Fibroblast of skin of left biceps (primary cell): ENCODE measurements at places on chromosomes 11 and 22.

DNA sequence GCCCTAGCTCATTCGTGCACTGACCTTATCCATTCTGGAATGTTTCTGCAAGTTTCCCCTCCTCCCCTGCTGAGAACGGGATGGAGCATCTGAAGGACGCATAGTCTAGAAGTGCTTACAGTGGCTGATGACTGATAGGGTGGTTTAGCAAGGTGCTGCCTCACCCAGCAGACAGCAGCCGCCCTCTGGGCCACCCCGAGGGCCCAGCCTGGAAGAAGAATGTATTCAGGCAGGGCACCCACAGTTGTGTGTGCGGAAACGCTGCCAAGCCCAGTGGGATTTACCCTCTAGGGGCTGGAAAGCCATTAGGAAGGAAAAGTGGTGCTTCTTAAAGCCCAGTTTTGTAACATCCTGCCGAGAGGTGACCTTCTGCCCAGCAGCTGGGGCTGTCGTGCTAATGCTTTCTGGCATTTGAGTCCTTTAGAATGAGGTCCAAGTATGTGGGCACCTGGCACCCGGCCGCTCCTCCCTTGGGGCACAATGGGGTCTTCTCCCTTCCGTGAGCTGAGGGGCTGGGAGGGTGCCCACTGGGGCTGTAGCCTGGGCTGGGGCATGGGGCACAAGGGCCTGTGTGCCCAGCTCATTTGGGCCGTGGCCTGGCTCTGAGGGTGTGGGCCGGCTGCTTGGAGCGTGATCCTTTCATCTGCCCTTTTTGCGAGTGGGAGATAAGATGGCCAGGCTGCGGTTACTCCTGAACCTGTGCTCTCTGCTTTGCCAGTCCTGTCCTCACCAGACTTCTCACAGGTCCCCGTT, 14.4 kb downstream of the FBLN1 start:
- DNase-seq: no peak

DNA sequence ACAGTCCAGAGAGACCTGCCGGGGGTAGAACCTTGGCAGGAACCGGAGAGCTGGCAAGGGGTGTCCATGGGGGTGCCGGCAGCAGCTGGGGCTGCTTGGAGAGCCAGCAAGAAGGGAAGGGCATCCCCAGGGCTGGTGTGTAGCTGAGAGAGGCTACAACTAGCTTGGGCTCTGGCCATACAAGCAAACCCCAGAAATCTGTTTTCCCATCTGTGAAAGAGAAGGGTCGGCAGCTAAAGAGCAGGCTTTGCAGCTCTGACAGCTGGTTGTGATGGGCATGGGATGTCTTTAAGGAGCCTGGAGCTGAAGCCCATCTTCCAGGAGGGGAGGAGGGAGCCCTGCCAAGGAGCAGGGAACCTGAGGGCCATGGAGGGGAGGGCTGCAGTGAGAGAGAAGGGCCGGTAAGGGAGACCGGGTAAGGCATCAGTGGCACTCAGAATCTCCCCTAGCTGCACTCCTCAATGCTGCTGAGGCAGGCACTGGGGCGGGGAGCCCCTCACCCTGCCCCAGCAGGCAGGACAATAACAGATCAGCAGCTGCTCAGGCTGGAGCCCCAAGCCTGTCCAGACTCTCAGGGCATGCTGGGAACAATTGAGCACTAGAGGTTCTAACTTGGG, 3.9 kb downstream of the CHST1 start:
- DNase-seq: no peak

DNA sequence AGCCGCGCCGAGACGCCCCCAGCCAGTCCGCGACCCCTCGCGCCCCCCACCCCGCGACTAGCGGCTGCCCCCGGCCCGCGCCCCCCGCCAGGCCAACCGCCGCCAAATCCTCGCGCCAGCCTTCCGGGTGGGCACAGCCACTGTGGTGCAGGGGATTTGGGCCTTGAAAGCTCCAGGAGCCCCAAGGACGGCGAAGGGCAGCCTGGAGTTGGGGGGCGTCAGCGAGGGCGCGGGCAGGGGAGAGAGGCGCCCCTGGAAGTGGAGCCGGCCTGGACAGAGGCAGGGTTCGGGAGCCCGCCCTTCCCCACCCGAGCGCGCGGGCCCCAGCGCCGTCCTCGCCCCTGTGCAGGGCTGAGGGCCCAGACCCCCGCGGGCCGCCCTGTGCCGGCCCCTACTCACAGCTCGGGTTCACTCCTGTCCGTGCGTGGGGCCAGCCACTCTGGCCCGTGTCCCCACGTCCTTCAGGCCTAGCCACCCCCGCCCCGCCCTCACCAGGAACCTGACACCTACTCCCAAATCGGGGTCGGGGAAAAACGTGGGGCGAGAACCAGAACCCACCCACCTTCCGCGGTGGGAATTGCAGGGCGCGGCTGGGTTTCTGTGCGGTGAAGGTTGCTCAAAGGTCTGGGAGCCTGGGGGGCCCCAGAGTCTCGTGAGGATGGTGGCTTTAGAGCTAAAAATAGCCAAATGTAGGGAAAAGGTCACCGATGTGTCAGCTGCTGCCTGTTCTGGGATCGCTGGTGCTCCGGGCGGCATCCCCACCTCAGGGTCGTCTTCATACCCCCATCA, at the start of gene CPT1B:
CPT1B (minus strand) TSS at position 441 of the 789 bp plus-strand sequence. CDS start 512 bp downstream, outside the sequence.
- DNase-seq: no peak

- DNase-seq: no peak
Observed at GRCh38 chr22:20979243-20979809, 2.8 kb upstream of the LZTR1 start.

DNA sequence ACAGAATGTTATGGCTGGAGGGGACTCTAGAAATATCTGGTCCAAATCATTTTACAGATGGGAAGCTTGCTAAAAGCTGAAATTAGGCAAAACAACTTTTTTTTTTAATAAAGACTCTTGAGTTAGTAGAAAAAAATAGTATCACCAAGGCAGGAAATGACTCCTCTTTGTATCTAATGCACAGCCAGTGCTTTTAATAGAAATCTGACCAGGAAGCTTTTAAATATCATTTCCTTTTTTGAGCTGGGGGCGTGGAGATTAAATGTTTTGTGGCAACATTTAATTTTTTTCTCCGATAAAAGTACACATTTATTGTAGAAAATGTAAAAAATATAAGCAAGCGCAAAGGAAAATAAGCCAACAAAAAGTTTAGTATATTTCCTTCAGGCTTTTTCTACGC, 22.5 kb downstream of the TRAF6 start:
- DNase-seq: no peak

DNA sequence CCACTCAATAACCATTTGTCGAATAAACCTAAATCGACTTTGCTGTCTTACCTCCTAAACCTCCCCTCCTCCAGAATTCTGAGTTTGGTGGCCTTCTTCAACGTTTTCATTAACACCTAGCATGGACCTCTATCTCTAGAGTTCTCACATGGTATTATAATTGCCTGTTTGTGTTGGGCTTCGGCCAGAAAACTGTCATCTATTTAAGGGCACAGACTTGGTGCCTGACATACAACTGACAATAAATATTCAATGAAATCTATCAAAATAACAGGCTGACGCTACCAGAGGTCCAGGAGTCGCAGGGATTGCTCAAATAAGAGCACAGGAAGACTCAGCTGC, 687 bp downstream of the ALKBH8 start:
- DNase-seq: no peak

- no peak for DNase-seq
Observed at GRCh38 chr11:121431820-121432526, 20.1 kb upstream of the SORL1 start.

- no peak for DNase-seq
Observed at GRCh38 chr11:79634905-79635304, 194.1 kb upstream of the TENM4 start.

DNA sequence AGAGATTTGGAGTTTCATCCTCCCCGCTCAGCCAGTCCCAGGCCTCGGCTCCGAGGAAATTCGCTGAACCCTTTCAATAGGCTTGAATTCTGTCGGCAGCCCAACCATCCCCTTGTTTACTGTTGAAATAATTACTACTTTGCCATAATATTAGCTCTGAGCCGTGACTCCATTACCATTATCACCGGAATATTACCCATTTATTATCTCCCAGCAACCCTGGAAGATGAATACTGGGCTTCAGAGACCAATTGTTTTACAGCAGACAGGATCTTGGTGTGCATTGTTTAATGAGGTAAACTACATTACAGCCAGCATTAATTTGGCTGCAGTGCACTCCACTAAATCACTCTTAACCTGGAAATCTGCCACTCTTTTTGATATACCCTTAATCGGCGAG, 867.4 kb downstream of the NTM start:
- DNase-seq: no peak

- no peak for DNase-seq
Observed at GRCh38 chr11:61999141-61999975, 31.9 kb upstream of the FTH1 start.

GRCh38 chr11:70834277-70834940, 418.0 kb downstream of the SHANK2 start:
- DNase-seq: no peak

DNA sequence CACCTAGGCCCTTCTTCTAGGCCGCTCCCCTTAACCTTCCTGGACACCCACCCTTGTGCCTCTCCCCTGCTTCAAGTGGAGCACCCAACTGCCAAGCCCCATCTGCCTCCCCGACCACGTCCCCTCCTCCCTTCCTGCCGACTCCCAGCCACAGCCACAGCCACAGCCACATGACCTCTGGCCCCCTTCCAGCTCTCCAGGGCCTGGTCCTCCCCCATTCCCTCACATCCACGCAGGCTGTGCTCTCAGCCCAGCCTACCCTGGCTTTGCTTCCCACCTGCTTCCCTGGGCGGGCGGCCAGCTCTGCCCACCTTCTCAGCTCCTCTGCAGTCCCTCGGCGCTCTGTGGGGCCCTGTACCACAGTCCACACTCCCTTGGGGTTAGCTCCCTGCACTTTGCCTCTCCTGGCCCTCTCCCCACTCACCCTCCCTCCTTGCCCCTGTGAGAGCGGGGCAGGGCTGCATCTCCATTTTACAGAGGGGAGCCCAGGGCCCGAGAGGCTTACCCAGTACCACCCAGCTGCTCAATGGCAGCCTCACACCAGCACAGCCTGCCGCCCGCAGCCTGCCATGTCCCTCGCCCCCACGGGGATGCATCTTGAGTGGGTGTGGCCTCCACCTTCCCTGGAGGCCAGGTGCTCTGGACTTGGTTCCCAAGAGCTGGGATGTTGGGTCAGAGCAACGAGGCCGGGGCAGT, 20.3 kb downstream of the PARVG start:
- no peak for DNase-seq

GRCh38 chr11:76023236-76024068, 182.8 kb downstream of the WNT11 start:
- DNase-seq: no peak

- DNase-seq: no peak
Observed at GRCh38 chr22:23862103-23862502, 4.4 kb downstream of the SLC2A11 start.

- no peak for DNase-seq
Observed at GRCh38 chr22:37990301-37990700, 5.9 kb upstream of the SOX10 start.

DNA sequence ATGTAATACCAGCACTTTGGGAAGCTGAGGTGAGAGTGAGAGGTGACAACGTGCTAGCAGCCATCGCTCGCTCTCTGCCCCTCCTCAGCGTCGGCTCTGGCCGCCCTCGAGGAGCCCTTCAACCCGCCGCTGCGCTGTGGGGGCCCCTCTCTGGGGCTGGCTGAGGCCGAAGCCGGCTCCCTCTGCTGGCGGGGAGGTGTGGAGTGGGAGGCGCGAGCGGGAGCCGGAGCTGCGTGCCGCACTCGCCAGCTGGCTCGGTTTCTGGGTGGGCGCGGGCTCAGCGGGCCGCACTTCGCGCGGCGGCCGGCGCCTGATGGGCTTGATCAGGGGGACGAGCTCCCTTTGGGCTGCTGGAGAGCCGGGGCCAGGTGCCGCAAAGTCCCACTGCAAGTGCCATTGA, 98.9 kb upstream of the UBASH3B start:
- no peak for DNase-seq

DNA sequence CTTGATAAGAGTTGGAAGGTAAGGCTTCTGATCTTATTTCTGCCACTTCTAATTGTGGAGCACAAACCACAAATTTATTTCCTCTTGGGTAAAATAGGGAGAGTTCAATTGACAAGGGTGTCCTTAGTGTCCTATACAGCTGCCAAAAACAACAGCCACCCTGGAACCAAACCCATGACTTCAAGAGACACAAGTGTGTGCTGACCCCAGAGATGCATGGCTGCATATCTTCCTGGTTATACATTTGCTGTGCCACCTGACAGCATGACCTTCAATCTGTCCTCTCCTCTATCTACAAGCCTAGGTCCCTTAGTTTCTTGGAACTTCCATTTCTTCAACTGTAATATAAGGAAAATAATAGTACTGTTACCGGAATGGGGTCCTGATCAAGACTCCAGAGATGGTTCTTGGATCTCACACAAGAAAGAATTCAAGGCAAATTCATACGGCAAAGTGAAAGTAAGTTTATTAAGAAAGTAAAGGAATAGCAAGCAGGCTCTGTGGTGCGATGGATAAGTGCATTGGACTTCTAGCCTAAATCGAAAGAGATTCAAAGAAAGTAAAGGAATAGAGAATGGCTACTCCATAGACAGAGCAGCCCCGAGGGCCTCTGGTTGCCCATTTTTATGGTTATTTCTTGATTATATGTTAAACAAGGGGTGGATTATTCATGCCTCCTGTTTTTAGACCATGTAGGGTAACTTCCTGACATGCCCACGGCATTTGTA, 15.5 kb upstream of the TMEM123 start:
- DNase-seq: no peak

DNA sequence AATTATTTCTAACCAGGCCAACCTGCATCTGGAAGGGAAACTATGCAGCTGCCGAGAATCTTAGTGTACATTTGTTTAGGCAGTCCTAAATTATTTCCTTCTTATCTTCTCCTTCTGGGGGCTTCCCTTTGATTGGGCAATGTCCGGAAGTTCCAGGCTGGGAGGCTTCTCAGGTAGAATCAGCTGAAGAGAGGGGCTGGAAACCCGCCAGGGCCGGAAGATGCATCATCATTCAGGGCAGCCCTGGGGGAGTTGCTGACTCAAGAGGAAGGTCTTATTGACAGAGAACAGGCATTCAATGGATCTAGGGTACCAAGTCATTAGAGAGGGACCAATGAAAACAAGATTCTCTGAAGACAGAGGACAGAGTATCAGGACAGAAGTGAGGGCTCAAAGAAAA, 150.7 kb downstream of the BLID start:
- no peak for DNase-seq

GRCh38 chr11:44463751-44464150, 101.7 kb upstream of the CD82 start:
- DNase-seq: no peak

- no peak for DNase-seq
Observed at GRCh38 chr11:47786373-47786772, 19.2 kb upstream of the FNBP4 start.

GRCh38 chr22:21712751-21713427, 22.7 kb downstream of the YPEL1 start:
- DNase-seq: peak; percentile 45

- DNase-seq: peak; percentile 93
Observed at GRCh38 chr22:39308614-39309363, 10.6 kb downstream of the RPL3 start.

- DNase-seq: no peak
Observed at GRCh38 chr11:62338218-62338617, 970 bp downstream of the ASRGL1 start.

DNA sequence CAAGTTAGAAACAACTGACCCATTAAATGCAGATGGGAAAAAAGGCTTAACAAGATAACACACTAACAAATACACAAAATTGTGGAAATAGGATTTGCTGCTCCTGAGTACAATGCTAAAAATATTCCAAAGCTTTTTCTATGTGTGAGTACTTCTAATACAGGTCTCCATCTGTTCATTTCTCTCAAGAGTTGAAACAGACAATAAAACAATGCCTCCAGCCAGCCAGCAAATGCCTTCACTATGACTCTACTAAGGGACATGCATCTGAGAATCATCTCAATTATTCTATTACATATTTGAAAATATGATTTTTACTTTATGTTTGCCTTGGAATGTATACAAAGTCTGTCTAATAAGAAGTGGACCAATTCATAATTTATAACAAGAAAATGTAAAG, 119.0 kb downstream of the CADM1 start:
- no peak for DNase-seq

- no peak for DNase-seq
Observed at GRCh38 chr22:37259540-37260029, 15.5 kb upstream of the RAC2 start.
